NAMALWA (cell line): ENCODE measurements at places on chromosomes 5 and 9.

DNA sequence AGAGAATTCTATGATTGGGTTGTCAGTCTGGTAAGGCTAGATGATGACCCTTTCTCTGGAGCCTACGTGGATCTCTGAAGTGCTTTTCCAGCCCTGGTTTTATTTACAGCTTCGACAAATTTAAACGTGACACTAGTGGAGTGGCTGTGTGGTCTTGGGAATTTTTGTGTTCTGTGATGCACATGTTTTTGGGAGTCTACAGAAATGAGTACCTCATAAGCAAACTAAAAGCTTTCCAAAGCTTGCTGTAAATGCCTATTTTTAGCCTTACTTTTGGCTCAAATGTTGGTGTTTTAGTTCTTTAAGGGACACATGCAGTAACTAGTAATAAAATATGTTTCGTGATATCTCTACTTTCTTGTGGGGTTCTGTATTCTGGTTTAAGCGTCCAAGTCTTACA is 3.3 kb downstream of the LARP1 start:
- DNase-seq: no peak

- no peak for DNase-seq
Observed at GRCh38 chr5:16570121-16570815, 46.5 kb downstream of the RETREG1 start.

GRCh38 chr5:10649666-10650380 is 86.0 kb downstream of the ANKRD33B start:
- DNase-seq: no peak

DNA sequence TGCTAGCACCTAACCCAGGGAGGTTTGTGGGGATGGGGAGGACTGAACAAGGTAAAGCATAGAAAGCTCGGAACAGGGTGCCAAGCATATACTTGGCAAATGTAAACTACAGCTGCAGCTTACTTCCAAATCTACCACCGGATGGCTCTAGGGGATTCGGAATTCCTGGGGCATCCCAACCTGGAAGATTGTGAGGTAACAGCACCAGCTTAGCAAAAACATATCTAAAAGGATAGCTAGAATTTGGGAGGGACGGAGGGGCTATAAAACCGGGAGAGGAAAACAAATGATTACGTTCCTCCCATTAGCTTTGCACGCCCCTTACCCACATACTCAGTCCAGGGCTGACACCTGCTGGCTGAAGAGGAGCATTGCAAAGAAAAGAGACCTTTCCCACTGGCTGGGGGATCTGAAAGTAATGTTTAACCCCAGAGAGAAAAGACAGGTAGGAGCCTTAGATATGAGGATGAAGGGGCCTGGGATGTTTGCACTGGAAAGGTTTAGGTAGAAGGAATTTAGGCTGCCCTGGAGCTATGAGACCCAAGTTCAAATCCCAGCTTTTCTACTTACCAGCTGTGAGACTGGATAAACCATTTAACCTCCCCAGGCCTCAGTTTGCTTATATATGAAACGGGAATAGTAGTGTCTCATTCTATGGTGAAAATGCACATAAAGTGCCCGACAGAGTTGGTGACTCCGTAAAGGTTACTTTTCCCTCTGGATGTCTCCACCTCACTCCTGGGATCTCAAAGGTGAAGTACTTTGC is 73.6 kb downstream of the FAM114A2 start:
- DNase-seq: peak; percentile 84

GRCh38 chr9:135240871-135241311 is 153.4 kb downstream of the OLFM1 start:
- no peak for DNase-seq

- DNase-seq: no peak
Observed at GRCh38 chr5:95863383-95863757, 40.8 kb upstream of the GLRX start.
